ENCODE measurements at places on chromosomes 13 and 19.

DNA sequence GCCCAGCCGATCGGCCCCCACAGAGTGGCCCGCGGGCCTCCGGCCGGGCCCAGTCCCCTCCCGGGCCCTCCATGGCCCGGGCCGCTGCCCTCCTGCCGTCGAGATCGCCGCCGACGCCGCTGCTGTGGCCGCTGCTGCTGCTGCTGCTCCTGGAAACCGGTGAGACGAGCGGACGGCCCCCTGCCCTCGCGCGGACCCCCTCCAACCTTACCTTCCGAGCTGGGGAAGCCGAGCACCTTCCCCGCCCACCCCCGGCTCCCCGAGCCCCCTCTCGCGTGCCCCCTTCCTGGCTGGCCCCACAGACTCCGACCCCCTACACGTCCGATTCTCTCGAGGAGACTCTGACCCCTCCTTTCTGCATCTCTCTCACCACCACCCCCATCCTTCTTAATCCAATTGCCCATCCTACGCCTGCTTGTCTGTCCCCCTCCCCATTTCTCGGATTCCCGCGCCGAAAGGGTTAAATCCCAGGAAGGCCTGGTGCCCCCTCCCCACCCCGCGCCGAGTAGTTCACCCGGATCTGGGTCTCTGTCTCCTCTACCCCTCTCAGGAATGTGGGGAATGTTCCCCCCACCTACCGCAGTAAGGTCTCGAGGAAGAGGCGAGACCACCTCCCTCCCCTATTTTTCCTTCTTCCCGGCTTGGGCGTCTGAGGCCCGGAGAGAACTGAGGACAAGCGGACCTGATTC lies 502 bp downstream of the NECTIN2 start:
- DNase-seq, result no peak

- no peak for DNase-seq
Observed at GRCh38 chr19:10961073-10961860, 437 bp downstream of the SMARCA4 start.

DNA sequence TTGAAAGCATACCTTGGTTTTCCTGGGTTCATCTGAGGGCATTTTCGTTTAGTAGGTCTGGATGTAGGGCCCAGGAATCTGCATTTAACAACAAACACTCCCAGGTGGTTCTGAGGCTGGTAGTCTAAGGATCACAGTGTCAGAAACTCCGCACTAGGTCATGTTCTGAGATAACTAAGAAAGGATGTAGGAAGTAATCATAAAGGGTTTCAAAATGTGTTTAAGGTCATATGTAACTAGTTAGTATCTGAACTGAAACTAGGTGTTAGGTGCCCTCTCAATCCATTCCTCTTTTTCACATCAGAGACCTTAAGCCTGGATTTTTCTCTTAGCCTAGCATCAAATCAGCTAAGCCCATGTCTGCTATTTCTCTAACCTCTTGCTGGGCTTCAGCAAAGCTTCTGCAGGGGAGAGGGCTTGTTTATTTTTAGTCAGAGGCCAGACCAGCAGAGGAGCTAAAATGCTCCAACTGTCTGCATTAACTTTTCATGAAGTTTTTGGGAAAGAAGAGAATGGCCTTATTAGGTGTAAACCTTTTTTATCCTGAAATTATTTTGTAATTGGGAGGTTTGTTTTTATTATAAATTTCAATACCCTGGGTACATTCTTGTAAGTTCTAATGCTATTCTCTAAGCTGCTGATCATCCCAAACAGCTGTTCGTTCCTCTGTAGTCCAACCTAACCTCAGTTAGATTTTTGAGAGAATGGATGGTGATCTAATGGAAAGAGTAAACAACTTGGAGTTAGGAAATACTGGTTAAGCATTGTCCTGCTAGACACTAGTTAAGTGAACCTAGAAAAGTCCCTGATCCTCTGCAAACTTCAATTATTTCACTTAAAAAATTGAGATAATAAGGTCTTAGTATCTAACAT lies 262.8 kb upstream of the RFC3 start:
- DNase-seq, result no peak

DNA sequence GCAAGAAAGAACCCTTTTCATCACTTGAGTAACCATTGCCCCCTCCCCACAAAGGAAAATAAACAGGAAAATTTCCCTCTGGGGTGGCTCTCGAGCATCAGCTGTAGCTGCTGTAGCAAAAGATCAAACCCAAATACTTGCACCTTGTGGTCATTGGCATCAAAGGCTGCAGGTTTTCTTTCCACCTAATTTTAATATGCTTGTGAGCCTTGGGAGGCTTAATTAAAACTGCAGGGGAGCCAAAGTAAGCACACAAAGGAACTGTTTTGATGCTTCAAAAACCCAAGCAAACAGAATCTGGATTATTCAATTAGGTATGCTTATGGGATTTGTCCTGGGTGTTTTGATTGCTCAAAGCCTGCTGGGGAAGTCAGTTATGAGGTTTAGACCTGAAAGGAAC lies 119.5 kb downstream of the SHISA2 start:
- DNase-seq, result no peak

- no peak for DNase-seq
Observed at GRCh38 chr19:48946463-48947257, 8.0 kb upstream of the BAX start.

DNA sequence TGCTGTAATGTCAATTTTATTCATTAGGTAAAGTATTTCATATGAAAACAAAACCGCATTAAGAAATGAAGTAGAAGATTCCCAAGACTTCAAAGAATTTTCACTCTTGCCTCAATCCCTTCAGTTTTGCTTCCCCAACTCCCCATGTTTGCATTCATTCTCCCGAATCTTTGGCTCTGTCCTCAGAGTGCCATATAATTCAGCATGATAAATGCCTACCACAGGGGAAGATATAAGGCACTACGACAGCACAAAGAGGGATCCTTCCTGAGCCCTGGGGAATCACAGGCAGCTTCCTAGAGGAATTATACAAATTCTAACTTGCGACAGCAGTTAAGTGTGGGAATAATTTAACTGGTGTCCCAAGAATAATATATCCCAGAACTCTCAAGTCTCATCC lies 68.5 kb downstream of the TSC22D1 start:
- DNase-seq, result no peak

DNA sequence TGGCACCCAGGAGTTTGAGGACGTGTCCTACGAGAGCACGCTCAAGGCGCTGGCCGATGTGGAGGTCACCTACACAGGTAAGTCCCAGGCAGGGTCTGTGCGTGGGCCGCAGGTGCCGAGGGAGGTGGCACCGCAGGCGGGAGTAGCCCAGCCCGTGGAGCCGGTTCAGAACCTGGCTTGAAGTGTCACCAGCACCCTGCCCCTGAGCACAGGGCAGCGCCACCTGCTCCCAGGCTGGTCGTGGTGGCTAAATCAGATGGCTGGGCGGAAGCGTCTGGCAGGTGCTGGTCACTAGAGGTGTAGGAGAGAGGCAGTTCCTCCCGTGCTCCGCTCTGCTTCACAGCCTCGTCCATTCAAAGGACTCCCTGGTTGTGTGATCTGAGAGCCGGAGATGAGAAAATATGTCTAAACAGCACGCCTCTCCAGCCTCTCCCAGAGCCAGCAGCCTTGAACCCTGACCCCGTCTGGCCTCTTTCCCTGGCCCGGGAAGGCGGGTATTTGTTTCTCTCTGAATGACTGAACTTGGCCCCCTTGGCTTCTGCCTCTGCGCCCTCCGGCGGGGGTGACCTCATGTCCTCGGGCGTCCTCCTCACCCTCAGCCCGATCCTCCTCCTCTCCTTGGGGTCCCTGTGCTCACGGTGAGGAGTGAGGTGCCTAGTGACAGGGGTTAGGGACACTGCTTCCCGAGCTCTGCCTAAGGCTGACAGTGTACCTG lies 5.4 kb downstream of the THOP1 start:
- no peak for DNase-seq

DNA sequence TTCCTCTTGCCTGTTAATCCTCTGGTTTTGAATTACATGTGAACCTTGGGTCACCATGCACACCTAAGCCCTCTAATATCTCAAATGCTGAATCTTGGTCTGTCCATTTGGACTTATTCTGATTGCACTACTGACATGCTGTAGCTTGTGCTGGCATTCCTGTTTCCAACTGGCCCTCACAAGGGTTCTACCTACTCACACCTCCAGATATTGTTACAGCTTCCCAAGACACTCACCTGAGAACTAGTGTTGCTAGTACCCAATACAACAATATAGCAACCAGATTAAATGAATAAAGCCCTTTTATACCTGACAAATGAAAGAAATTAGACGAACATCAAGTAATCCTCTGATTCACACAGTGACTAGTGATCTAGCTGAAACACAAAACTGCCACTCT lies 16.6 kb downstream of the TEX30 start:
- no peak for DNase-seq

GRCh38 chr19:18895038-18895823 lies 727 bp downstream of the CERS1 start:
- DNase-seq, result no peak

DNA sequence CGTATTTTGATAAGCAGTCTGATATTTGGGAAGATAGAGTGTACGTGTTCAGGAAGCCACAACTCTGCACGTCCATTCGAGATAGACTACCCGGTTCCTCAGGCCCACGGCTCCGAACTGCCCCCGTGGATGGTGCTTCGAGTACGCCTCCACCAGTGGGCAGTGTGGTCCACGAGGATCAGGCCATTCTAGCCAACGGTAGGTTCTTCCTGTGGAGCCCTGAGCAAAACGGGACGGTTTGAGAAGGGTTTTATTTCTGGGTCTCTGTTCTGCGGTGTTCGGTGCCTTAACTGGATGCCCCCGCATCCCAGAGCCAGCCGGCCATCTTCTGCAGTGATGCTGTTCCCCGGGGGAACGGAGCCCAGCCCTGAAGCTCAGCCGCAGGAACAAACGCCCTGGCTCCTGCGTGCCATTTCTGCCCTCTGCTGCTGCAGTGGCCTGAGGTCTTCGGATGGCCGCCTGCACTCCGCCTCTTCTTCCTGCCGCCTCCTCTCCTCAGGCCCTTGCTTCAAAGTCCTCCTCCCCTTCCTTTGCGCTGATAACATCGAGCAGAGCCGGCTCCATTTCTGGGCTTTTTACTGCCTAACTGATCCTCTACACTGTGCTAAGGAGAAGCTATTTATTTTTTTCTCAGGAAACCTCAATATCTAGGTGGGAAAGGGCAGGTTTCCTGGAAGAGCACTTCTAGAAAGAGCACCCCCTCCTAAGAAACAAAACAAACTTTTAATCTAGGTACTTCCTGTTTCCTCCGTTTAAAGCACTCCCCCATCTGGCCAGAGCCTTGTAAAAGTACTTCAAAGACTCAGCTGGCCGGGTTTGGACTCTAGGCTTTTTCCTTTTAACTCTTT lies 36.2 kb upstream of the SLC46A3 start:
- no peak for DNase-seq

GRCh38 chr19:35066691-35067563 lies 25.4 kb downstream of the HPN start:
- DNase-seq, result no peak

GRCh38 chr13:29143847-29144246 lies 323.7 kb downstream of the MTUS2 start:
- DNase-seq, result no peak

DNA sequence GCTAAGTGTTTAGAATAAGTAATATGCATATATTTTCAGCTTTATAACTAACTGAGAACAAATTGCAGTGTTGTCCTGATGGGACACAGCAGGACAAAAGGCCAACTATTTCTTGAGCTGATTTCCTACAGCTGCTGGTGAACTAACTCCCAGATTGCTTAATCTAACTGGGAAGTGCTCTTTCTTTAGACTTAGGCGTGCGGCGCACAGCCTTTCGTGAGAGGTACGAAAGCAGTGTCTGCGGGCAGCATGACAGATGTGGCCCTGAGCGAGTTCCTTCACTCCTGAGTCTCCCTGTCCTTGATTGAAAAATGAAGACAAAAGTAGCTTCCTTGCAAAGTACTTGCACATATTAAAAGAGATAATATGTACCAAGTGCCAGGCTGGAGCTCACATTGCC lies 47.3 kb upstream of the NPAS1 start:
- DNase-seq, result no peak

DNA sequence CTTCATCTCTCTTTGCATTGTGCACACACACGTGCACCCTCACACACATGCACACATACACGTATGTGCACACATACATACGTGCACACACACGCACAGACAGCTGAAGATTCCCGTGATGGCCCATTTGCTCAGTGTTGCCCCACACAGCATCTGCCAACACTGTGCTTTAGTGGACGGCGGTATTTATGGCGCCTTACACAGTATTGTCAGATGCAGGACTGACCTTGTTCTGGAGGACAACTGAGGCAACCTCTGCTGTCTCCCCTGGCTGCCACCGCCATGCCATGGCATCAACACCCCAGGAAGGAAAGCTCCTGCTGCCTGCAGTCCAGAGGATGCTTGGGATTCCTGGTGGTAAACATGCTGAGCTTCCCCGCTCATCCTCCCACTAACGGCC lies 316.4 kb downstream of the TEX29 start:
- DNase-seq, result no peak

DNA sequence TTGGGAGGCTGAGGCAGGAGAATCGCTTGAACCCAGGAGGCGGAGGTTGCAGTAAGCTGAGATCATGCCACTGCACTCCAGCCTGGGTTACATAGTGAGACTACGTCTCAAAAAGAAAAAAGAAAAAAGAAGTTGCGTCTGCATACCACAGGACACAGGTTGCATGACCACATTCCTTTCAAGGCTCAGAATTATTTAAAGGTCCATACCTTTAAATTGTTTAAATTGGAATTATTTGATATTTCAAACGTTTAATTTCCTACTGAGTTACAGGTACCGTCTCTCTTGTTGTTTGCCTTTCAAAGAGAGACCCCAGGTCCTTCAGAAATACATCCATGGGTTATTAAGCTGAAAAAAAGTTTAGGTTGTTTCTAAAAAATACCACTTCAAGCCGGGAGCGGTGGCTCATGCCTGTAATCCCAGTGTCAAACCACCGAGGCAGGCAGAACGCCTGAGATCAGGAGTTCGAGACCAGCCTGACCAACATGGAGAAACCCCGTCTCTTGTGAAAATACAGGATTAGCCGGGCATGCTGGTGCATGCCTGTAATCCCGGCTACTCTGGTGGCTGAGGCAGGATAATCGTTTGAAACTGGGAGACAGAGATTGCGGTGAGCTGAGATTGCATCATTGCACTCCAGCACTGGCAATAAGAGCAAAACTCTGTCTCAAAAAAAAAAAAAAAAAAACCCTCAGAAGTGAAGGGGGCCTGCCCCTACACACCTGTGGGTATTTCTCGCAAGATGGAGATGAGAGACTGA lies 18.6 kb downstream of the ZNF816 start:
- DNase-seq, result peak; percentile 18

GRCh38 chr13:30037766-30038165 lies 187.3 kb upstream of the UBL3 start:
- no peak for DNase-seq

DNA sequence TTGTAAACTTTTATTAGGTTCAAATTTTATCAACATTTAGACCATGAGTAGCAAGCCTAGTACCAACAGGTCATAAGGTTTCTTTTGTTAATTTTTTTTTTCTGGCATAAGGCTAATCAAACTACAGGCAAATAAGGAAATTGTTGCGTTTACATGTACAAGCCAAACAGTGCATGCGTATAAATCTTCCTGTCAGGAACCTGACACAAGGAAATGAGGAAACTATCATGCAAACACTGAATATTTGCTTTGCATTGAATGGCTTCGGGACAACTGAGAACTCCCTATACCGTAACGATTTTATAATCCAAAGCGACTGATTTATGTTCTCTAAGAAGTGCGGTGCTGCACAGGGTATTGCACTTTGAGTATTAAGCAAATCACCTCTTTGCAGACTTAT lies 133.0 kb upstream of the TRPC4 start:
- DNase-seq, result no peak
